NCI-H1417 treated with DMSO at 0.1 percent for 48 hours (cell line): ENCODE measurements at places on chromosomes 5 and 9.

DNA sequence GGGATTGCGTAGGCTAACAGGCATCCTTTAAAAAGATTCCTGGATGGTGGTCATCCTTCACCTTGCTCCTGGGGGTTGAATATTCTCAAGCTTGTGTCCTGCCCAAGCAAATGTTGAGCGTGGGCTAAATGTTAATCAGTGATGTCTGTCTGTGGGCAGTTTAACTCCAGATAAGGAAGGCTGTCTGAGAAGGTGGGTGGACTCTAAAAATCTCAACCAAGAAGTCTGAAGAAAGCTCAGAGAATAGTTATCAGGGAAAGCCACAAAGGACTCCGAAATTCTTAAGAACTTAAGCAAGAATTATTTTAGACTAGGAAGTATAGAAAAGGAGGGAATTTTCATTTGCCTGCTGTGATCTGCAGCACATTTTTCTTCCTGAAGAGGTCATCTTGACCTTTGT, 77.9 kb upstream of the FSD1L start:
- DNase-seq: no peak

- no peak for DNase-seq
These were observed 95.6 kb downstream of the DENND1A start for GRCh38 chr9:123834218-123834888.

DNA sequence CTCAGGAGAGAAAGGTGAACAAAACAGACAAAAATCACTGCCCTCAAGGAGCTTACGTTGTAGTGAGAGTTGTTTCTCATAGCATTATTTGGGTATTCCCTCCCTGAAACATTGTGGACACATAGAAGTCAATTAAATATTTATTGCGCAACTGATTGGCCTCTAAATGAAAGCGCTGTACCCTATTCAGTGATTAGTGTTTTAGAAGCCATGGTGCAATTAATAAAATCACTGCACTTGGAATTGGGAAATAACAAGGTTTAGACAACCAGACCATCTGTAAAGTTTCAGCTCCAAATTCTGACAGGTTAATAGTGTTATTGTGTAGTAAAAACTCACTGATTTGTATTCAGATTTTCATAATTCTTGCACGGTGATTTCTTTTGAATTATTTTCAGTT, 35.9 kb downstream of the TNPO1 start:
- DNase-seq: no peak

DNA sequence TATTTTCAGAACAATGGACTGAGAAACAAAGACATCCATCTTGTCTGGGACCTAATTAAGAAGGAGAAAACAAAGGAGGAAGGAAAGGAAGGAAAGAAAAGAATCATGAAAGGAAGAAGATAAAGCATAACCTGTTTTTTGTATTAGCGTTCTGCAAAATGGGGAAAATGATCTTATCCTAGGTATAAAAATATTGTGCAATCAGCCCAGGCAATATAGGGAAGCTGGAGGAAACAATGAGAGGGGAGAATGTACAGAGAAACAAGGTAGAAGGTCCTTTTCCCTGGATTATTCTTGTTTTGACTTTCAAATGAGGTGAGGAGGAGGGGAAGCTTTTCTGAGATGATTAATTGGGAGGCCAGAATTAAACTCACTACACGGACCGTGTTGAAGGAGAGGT, 177.9 kb downstream of the COX7C start:
- DNase-seq: no peak

GRCh38 chr9:123175854-123176629, 92.3 kb downstream of the STRBP start:
- no peak for DNase-seq

DNA sequence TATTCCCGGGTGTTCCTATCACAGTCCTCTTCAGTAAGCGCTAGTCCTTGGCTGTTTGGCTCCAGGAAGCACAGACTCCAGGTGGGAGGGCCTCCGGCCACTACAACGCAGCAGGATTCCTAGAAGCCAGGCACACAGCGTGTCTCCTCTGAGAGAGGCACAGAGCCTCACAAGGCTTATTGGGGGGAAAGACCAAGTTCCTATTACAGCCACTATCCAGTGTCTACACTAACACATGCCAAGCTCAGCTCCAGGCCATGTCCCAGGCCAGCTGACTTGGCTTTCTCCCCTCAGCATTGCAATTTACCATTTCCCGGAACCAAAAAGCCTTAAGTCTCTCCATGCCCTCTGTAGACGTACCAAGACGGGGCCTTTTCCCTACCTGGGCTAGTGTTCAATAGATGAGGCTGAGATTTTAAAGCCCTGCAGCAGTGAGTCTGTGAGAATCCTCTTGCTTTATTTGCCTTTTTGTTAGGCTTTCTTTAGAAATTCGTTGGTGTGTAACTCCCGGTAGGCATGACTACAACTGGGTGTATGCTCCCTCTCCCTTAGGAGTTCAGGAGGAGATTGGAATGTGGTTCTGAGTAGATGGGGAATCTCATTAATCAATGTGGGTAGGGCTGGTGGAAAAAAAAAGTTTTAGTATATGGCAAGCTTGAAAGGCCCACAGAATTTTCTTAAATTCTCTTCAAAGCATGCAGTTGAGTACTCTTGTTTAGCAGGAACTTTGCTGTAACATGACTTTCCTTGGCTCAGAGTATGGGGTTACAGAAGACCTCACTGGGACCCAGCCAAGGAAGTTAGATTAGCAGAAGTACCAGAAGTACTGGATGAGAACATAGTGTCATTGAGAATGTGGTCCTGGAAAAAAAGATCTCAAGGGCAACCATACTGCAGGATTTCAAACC, 84.3 kb upstream of the SLC1A3 start:
- no peak for DNase-seq

GRCh38 chr5:167217097-167217743, 1074.2 kb upstream of the WWC1 start:
- no peak for DNase-seq
